Renal cortical epithelial cell (primary cell): ENCODE measurements at places on chromosomes 3 and 15. TPM values are rescaled to one million over a fixed set of nuclear protein-coding genes. Genes with fewer than 3 reads are reported as not detected.

Gene ZPLD1
- 58.6 and 74.8 TPM in 2 replicates for total RNA-seq

Gene SLC2A2
- 0.35 and 13.0 TPM in 2 replicates for total RNA-seq

Gene PRSS50
- 0.17 TPM in 1 of 2 replicates, not detected in the other for total RNA-seq

Gene CHDH
- total RNA-seq = 4.9 and 5.2 TPM in 2 replicates

Gene GOLGA8H
- total RNA-seq = 0.69 and 0.99 TPM in 2 replicates

Gene ILDR1
- 2.7 and 2.8 TPM in 2 replicates for total RNA-seq

Gene GOLGA6L26
- not detected in 2 replicates for total RNA-seq

Gene ZIC4
- total RNA-seq = not detected in 2 replicates

Gene CCDC80
- 92.2 and 151 TPM in 2 replicates for total RNA-seq

Gene GATA2
- total RNA-seq = 1.6 and 4.3 TPM in 2 replicates

Gene PIERCE2
- total RNA-seq = 2.6 and 2.8 TPM in 2 replicates

Gene ZCWPW2
- total RNA-seq = 0.70 and 0.87 TPM in 2 replicates

Gene C3orf20
- not detected in 2 replicates for total RNA-seq

Gene WDR82
- total RNA-seq = 73.5 and 90.8 TPM in 2 replicates
